Fibroblast of lung (primary cell): ENCODE measurements at places on chromosomes 2 and 18. TPM values are rescaled to one million over a fixed set of nuclear protein-coding genes. Genes with fewer than 3 reads are reported as not detected.

SOX11 gene
- total RNA-seq: 0.99 and 2.1 TPM in 2 replicates

RIT2 gene
- not detected in 2 replicates for total RNA-seq

IL36G gene
- total RNA-seq: not detected in 2 replicates

SERPINB10 gene
- total RNA-seq: not detected in 2 replicates

CIB4 gene
- total RNA-seq: not detected in 2 replicates

DNA sequence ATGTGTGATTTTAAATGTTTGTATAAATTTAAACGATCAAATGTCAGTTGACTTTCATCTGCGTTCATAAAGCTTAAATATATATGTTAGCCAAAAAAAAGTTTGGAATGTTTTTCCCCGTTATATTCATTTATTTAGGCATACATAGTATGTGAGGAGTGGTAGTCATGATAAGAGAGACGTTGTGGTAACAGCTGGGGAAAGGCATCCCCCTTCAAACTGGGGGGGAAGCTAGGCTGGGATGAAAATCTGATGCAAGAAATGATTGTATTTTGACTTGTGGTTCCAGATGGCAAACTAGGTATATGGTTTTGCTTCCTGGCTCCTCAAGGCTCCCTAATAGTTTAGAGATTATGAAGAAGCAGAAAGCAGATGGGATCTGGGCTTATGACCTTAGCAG lies 30.1 kb downstream of the ITGA6 start:
- peak; percentile 28 for DNase-seq
- no peak overlapping the region for H3K27ac ChIP-seq
- H3K4me1 ChIP-seq: no peaks in the 10 kb centered on the region
- no peaks in the 10 kb centered on the region for H3K27me3 ChIP-seq

- H3K36me3 ChIP-seq: peaks cover 3% of the 10 kb centered on the region
- H3K4me1 ChIP-seq: no peaks in the 10 kb centered on the region
- no peak for DNase-seq
- H3K4me3 ChIP-seq: no peak overlapping the region
- no peak overlapping the region for H3K27ac ChIP-seq
These were observed 53.5 kb downstream of the DARS1 start for GRCh38 chr2:135931776-135932443.

GRCh38 chr2:182822733-182823132 lies 43.7 kb downstream of the FRZB start:
- no peaks in the 10 kb centered on the region for H3K27me3 ChIP-seq
- H3K27ac ChIP-seq: no peak overlapping the region
- DNase-seq: no peak
- H3K4me1 ChIP-seq: no peaks in the 10 kb centered on the region
- no peaks in the 10 kb centered on the region for H3K36me3 ChIP-seq

DNA sequence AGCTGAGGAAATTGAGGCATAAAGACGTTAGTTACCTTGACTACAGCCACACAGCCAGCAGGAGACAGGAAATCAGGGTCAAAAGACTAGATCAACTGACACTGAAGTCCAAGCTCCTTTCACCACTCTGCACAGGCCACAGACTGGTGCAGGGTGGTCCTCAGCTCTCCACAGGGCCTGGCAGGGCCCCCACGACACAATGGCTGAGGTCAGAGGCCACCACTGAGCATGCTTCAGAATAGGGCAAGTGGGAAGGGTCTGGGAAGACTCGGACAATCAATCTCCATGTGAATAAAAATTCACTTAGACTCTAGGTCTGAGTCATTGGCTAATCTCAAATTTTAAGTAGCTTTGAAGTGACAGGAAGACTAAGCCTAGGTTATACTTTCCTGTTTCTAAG lies 201.7 kb downstream of the ALK start:
- DNase-seq: no peak
- no peak overlapping the region for H3K4me3 ChIP-seq
- peaks cover 2% of the 10 kb centered on the region for H3K27me3 ChIP-seq
- H3K36me3 ChIP-seq: no peaks in the 10 kb centered on the region

GRCh38 chr2:85768713-85769112 lies 14.9 kb downstream of the ATOH8 start:
- H3K4me1 ChIP-seq: peaks cover 29% of the 10 kb centered on the region
- H3K36me3 ChIP-seq: peaks cover 7% of the 10 kb centered on the region
- no peak overlapping the region for H3K4me3 ChIP-seq
- peak; percentile 50 for DNase-seq

DNA sequence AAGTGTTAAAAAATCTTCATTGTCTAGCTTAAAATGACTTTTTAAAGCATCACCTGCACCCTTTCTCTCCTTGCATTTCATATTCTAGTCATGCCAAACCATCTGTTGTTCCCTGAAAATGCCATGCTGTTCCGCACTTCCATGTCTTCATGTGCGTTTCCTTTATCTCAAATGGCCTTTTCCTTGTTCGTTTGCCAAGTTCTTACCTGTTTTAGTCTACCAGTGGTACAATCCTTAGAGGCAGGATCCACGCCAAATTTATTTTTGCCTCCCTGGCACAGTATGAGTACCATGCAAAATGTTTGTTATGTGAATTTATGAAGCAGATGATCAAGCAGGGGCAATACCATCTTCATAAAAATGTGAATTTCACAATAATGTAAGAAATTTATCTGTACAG lies 37.0 kb downstream of the TMEFF2 start:
- no peak overlapping the region for H3K4me3 ChIP-seq
- no peak overlapping the region for H3K27ac ChIP-seq
- no peak for DNase-seq
- no peaks in the 10 kb centered on the region for H3K4me1 ChIP-seq

- DNase-seq: no peak
- no peak overlapping the region for H3K27ac ChIP-seq
- no peaks in the 10 kb centered on the region for H3K27me3 ChIP-seq
- no peaks in the 10 kb centered on the region for H3K36me3 ChIP-seq
These were observed 17.4 kb downstream of the ASB18 start for GRCh38 chr2:236246711-236247246.

GRCh38 chr2:224780106-224780505 lies 63.9 kb upstream of the CCDC195 start:
- H3K36me3 ChIP-seq: peaks cover 2% of the 10 kb centered on the region
- H3K27ac ChIP-seq: no peak overlapping the region
- H3K4me3 ChIP-seq: no peak overlapping the region
- H3K4me1 ChIP-seq: no peaks in the 10 kb centered on the region

DNA sequence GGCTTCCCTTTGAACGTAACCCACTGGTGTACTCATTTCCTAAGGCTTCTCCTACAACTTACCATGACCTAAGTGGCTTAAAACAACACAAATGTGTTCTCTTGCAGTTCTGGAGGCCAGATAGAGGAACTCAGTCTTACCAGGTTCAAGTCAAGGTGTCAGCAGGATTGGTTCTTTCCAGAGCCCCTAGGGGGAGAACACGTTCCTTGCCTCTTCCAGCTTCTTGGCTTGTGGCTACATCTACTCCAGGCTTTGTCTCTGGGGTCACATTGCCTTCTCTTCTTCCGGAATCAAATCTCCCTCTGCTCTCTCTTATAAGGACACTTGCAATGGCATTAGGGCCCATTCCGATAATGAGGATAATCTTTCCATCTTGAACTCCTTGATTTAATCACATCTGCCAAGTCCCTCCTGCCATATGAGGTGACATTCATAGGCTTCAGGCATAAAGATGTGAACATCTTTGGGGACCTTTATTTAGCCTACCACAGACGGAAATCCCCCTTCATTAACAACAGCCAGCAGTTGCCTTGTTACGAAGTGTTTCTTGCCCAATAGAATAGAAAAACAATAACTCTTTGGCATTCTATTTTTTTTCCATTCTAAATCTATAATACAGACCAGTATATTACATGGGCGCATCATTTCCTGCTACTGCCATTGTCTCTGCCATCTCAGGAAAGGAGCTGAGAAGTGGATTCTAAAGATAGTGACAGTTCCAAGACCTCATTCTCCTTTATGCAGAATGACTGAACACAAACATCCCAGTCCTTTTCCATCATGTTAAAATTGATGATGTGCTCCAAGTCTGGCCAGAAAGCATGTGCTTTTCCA lies 362.0 kb downstream of the ZNF521 start:
- H3K36me3 ChIP-seq: no peaks in the 10 kb centered on the region
- no peaks in the 10 kb centered on the region for H3K27me3 ChIP-seq
- H3K4me1 ChIP-seq: peaks cover 2% of the 10 kb centered on the region
- H3K4me3 ChIP-seq: no peak overlapping the region
- DNase-seq: no peak
